Stomach (tissue), 19 donors: ENCODE measurements at places on chromosomes 4 and X. TPM values are rescaled to one million over a fixed set of nuclear protein-coding genes. Genes with fewer than 3 reads are reported as not detected.

Gene DCHS2
- 1.8 TPM for total RNA-seq

DNA sequence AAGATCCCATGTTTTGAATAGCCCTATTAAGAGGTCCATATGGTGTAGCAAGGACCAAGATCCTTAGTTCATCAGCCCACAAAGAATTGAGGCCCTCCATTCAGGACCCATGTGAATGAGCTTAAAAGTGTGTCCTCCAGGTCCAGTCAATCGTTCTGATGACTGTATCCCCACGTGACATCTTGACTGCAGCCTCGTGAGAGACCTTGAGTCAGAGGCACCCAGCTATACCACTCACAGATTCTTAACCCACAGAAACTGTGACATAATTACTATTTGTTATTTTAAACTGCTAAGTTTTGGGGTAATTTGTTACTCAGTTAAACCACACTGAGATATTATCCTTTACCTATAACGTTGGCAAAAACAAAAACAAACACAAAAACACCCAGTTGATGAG is 62.4 kb downstream of the ZNF182 start:
- DNase-seq: no peak

GRCh38 chr4:111761531-111761930 is 383.7 kb upstream of the FAM241A start:
- peak; percentile 25 for DNase-seq

Gene PCSK1N
- total RNA-seq: 1.3 TPM

GRCh38 chr4:74367656-74368290 is 2.8 kb downstream of the EREG start:
- no peak for DNase-seq

DNA sequence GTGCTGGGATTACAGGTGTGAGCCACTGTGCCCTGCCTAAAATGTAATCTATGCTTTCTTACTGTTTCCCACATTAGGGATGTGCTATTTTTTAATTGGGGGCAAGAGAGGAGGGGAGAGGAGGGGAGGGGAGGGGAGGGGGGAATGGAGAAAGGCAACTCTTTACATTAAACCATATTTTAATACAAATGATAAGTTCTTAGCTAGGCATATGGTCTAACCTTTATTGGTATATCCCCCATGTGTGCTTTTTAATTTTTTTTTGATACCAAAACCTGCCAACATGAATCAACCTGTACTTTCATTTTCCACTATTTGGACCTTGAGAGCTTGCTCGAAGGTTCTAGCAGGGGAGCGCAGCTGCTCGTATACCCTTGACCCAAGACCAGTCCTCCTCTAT is 6.4 kb downstream of the CLOCK start:
- no peak for DNase-seq

DNA sequence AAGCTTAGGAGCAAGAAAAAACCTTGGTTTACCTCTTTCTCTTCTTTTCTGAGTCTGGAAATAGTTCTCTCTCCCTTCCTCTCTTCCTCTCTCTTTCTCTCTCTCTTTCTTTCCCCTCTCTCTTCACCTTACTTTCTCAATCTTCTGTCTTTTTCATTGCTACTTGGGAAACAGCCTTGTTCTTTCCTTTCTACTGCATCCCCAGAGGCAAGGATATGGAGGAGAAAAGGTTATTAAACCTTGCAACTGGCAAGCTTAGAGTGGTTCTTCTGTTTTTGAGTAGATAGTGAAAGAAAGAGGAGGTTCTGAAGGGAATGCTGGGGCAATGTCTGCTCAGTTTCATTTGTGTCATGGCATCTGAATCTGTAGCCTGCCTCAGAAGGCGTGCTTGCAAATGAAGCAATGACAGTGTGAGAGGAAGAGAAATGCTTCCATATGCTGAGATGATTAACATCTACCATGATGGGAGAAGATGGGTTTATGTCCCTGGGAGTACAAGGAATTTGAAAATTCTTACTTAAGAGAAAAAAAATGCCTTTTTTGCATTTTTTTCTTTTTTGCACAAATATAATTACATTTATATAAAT is 190.6 kb downstream of the CEP135 start:
- DNase-seq: no peak

GRCh38 chr4:55561889-55562288 is 15.2 kb upstream of the CLOCK start:
- no peak for DNase-seq

- DNase-seq: no peak
Observed at GRCh38 chrX:86914569-86914968, 603.0 kb upstream of the KLHL4 start.

Gene AIMP1
- total RNA-seq: 24.5 TPM
